Fibroblast of skin of left biceps (primary cell): ENCODE measurements at places on chromosomes 2 and 18.

DNA sequence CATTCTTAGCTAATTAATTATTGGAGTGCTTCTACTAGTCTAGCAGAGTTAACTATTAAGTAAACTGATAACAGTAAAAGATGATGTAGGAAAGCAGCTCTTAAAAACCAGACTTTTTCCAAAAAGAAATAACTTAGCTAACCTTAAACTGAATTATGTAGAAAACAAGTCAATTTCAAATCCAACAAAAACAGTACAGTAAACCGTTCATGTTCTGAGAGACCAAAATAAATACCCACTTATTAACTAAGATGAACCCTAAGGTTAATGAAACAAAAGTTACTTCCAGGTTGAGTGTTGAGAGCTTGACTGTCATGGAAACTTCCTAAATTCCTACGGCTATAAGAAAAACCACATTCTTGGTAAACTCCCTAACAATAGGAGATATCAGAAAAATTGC is 181.2 kb downstream of the PPP1R1C start:
- no peak for DNase-seq

DNA sequence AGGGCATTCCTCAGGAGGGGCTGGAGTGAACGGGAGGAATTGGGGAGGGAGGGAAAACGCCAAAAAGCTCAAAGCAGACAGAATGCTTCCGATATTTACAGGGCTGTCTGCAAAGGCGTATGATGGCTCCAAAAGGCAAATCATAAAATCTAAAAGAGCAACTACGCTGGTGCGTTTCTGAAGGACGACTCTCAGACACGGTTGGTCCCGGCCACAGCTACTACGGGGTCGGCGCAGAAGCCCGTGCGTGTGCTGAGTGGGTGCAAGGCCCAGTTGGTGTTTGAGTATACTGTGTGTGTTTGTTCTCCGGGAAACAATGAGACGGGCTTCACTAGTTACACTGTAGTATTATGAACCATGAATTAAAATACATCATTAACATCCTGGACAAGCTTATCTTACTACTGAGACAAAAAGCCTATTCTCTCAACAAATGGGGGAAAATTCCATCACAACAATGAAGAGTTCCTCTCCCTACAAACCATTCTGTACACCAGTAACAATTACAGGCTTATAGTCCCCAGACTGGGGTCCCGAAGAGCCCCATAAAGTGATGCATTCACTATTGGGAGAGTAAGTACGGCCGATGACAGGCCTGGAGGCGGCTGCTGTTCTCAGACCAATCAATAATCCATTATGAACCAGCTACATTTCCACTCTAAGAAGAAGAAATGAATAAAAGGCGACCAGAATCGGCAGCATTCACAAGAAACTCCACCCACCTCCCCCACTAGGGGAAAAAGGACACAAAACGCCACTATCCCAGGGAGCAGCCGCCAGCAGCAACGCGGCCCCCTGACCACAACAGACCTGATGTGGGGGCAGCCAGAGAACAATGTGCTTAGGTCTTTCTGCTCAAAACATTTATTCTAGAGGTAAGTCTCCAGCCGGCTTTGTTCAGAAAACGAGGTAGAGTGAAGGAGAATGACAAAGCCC is 43.4 kb downstream of the ZNF516 start:
- no peak for DNase-seq

DNA sequence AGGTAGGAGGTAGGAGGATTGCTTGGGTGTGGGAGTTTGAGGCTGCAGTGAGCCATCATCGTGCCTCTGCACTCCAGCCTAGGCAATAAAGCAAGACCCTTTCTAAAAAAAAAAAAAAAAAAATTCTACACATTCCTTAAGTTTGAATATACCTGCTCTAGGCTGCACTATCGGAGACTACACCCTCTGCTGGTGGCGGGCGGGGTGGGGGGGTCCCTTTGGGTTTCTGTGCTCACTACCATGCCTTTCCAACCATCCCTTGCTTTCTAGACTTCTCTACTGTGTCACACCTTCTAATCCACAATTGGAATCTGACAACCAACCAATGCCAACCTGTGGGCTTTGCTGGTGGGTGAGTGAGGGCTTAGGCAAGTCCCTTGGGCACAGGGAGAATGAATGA is 34.7 kb upstream of the FAM136A start:
- DNase-seq = no peak

- DNase-seq = no peak
Measured at GRCh38 chr18:21682371-21683051, 22.1 kb downstream of the ABHD3 start.

- DNase-seq = no peak
Measured at GRCh38 chr2:124589971-124590370, 564.9 kb downstream of the CNTNAP5 start.

GRCh38 chr2:184481865-184482264 is 116.5 kb upstream of the ZNF804A start:
- DNase-seq = no peak

- DNase-seq = no peak
Measured at GRCh38 chr18:35071819-35072247, 30.6 kb downstream of the MAPRE2 start.

DNA sequence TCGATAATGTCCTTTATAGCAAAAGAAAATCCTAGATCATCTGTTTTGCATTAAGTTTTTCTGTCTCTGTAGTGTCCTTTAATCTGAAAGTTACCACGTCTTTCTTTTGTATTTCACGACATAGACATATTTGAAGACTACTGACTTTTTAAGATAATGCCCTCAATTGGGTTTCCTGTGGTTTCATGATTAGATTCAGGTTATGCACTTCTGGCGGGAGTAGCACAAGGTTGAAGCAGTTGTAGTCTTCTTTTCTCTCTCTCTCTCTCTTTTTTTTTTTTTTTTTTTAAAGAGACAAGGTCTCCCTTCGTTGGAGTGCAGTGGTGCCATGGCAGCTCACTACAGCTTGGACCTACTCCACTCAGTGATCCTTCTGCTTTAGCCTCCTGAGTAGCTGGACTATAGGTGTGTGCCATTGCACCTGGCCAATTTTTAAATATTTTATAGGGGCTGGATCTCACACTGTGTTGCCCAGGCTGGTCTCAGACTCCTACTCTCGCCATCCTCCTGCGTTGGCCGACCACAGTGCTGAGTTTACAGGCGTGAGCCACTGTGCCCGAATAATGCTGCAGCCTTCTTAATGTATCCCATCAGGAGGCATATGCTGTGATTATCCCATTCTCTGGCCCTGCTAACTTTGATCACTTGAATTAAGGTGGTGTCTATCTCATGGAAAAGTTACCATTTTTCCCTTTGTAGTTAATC is 3.9 kb downstream of the INPP4A start:
- no peak for DNase-seq

DNA sequence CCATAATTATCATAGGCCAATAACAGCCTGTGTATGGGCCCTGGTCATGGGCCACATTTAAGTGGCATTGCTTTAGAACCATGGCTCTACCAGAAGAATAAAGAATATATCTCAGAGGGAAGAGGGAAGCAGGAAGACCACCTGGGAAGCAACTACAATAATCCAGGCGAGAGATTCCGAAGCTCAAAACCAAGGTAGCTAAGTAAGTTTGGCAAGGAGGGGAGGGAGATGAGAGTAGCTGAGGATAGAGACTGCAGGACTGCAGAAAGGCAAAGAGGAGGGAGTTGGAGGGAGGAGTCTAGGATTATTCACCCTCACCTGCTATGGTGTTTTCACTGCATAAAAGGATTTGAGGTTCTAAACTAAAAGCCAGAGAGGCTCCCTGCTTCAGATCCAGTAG is 293.5 kb downstream of the SETBP1 start:
- DNase-seq = no peak

- DNase-seq = no peak
Measured at GRCh38 chr18:57094175-57094574, 52.7 kb upstream of the BOD1L2 start.

DNA sequence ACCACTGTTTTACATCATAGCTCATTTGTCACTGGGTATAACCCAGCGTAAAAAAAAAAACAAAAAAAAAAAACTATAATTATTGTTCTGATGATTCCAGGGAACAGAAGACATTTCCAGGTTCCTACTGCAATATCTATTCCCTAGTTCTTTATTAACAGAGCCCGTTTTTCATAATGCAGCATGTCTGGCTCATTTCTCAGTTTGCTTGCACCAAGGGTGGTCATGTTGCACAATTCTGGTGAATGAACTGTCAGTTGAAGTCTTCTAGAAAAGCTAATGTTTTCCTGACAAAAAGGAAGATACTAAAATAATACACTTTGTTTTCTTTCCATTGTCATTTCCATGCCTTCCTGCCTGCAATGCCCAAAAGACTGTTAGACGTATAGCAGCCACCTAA is 180.1 kb downstream of the RDH14 start:
- no peak for DNase-seq

DNA sequence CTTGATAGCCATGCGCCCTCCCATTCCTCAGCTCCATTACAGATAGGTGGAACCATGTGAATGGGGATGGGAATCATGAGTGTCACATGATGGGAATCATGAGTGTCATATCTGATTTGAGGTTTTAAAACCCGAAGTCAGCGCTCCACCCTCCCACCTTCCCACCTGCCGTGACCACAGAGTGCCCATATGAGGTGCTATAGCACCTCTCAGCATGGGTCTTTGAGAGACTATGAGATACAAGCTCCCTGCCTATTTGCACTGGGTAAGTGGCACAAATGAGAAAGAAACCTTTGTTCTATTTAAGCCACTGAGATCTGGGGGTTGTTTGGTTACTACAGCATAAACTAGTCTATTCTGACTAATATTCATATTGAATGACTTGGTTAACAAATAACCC is 78.5 kb upstream of the PTPRM start:
- DNase-seq = no peak

DNA sequence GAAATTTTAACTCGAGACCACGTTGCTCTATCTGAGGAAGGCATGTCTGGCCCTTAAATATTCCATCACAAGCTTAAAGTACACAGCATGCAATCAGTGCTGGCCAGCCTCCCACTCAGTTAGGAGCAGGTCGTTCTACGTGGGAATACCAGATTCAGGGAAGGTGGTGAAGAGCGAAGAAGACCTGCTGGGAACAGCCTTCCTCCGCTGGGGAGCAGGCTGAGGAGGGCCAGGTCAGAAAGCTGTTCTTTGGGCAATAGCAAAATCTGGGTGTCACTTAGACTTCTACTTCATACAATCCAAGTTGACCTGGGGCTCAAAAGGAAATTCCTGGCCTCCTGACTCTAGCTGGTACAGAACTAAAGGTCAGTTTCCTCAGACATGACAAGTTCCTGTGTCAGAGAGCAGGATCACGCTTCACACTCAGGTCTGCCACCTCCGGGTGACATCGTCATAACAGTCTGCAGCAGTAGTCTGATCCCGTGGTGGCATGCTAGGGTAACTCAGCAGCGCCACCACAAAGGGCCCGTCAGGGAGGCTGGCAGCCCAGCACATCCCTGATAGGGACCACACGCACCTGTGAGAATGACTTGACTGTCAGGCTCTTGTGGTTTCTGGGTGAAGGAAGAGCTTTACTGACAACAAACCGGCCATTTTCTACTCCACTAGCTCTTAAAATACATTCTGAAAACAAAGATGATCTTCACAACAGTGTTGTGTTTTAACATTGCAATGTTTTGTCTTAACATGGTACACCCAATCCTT is 35.2 kb upstream of the NAPG start:
- no peak for DNase-seq

- no peak for DNase-seq
Measured at GRCh38 chr2:109410039-109410815, 203.5 kb downstream of the SEPTIN10 start.

DNA sequence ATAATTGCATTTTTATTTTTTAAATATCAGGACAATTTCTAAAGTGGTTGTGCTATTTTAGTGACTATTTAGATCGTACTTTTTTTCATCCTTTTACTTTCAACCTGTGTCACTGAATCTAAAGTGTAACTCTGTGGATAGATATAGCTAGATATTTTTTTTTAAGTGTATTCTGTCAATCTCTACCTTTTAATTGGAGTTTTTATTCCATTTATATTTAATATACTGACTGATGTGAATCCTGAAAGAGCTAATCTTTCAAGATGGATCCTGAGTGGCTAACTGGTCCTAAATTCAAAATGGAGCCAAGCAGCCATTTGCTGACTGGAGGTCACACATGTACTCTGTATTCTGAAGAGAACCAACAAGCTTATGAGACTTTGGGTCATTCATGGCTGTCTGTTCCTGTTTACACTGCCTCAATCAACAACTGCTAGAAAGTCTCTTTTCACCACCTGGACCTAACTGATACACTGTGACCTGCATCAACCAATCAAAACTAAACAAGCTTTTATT is 4.6 kb upstream of the PSMD14 start:
- no peak for DNase-seq

DNA sequence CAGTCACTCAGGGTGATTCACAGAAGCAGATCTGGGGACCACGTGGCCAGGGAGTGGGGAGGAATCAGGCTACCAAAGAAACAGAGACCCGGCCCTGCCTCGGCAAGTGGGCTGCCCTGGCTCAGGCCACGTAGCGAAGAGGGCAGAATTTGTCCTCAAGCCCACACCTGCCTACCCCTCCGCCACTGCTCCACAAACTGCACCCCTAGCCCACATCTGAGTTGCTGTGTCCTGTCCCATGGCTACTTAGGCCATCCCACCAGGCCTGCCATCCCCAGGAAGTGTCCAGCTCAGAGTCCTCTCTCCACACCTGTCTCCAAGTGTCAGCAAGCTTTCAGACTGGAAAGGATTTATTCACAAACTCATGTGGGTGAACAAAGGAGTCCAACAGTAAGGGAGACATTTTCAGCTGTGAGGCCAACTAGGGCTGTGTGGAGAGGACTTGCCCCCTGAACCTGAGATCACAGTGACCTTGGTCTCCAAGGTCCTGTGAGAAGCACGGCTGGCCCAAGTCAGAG is 31.7 kb upstream of the ASPRV1 start:
- no peak for DNase-seq

DNA sequence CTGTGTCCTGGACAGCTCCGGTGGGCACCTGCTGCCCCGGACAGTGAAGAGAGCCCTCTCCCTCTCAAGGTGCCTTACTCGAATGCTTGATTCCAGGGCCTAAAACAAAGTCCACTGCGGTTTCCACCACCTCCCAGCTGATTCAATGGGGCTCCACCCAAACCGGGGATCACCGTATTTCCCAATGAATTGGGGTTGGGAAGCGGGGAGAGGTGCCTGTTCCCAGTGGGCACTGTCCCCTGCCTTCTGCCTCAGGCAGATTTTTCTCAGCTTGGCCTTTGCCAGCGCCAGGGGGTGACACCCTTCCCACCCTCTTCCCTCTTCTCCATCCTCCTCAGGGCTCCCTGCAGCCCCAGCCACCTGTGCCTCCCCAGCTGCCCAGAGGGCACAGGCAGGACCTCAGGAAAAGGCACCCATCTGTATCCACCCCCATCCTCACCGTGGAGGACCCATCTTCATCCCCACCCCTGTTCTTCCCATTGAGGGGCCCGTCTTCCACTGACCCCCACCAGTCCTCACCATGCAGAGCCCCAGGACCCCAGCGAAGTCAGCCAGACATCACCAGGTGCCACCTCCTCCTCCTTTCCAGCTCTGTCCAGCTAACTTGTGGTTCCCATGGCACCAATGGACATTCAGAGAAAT is 66.7 kb upstream of the HPCAL1 start:
- DNase-seq = no peak

DNA sequence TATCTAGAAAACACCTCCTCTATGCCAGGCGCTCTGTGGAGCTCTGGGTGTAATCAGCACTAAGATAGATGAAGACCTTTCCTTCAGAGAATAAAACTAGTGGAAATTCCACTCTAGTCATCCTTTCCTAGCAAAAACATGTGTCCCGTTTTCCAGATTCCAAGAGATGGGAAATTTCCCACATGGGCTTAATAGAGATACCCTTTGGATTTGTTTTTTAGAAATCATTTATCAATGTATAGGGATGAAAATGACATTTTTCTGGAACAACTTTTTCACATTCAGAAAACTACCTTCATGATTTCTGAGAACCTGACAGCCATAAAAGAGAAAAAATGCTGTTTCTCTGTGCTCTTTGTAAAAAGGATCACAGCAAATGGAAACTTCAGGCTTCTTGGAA is 152.1 kb downstream of the NCKAP5 start:
- no peak for DNase-seq
